ENCODE measurements at places on chromosomes 3 and 15. TPM values are rescaled to one million over a fixed set of nuclear protein-coding genes. Genes with fewer than 3 reads are reported as not detected.

Gene CFAP161
- total RNA-seq = 0.91 TPM

Gene SEMA5B
- total RNA-seq = 5.3 TPM

Gene IGSF11
- 2.1 TPM for total RNA-seq

Gene LEKR1
- total RNA-seq = 0.71 TPM

Gene CPA3
- total RNA-seq = 1.4 TPM

Gene GOLGA8G
- total RNA-seq = not detected
